ENCODE measurements at places on chromosomes 7 and 10.

DNA sequence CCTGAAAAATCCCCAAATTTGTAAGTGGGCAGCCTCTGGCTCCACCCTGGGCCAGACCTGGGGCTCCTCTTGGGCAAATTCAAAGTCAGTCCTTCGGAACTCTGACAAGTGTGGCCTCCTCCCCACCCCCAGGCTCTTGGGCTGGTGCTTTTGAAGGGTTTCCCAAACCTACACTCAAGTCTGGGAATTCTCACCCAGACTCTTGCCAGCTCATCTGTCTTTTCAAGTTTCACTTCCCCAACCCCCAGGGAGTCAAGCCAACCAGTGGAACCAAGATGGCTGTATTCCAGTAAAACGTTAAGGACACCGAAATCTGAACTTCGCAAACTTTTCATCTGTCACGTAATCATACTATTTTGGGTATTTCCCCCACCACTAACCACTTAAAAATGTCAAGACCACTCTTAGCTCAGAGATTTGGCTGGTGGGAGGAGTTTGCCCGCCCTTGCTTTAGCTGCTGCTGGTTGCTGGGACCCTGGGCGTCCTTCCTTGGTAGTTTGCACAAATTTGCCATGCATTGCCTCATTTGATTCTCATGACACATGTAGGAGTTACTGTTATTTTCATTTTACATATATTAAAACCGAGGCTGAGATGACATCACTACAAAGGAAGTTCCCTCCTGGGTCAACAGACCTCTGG is 1.7 kb upstream of the MYO1G start:
- H3K36me3 ChIP-seq, result peaks cover 12% of the 10 kb centered on the region
- H3K4me3 ChIP-seq, result peak overlapping the region; percentile 83

- no peak overlapping the region for H3K27ac ChIP-seq
- DNase-seq, result no peak
- peaks cover 7% of the 10 kb centered on the region for H3K27me3 ChIP-seq
- H3K36me3 ChIP-seq, result no peaks in the 10 kb centered on the region
- H3K4me1 ChIP-seq, result peaks cover 2% of the 10 kb centered on the region
These were observed 331.4 kb upstream of the MGMT start for GRCh38 chr10:129135624-129136023.

- peaks cover 23% of the 10 kb centered on the region for H3K36me3 ChIP-seq
- no peak for DNase-seq
- no peak overlapping the region for H3K4me3 ChIP-seq
- H3K4me1 ChIP-seq, result no peaks in the 10 kb centered on the region
- no peak overlapping the region for H3K27ac ChIP-seq
These were observed 130.4 kb downstream of the HIBADH start for GRCh38 chr7:27532314-27532713.

DNA sequence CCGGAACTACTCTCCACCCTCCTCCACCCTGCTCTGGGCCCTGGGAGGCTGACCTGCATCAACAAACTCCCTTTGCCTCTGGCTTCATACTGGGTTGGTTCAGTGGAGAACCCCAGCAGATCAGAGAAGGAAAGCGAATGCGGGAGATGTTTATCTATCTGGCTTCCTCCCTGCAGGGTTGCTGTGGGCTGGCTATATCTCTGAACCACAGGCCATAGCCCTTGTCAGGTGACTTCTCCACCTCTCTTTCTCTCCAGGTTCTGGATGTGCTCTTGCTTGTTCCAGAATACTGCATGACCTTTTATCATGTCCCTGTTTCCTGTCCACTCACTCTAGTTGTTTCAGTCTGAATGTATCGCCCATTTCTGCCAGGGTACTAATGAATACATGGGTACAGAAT is 51.7 kb upstream of the IFRD1 start:
- no peak overlapping the region for H3K4me3 ChIP-seq
- no peaks in the 10 kb centered on the region for H3K4me1 ChIP-seq
- H3K36me3 ChIP-seq, result no peaks in the 10 kb centered on the region
- DNase-seq, result no peak
- H3K27ac ChIP-seq, result no peak overlapping the region

DNA sequence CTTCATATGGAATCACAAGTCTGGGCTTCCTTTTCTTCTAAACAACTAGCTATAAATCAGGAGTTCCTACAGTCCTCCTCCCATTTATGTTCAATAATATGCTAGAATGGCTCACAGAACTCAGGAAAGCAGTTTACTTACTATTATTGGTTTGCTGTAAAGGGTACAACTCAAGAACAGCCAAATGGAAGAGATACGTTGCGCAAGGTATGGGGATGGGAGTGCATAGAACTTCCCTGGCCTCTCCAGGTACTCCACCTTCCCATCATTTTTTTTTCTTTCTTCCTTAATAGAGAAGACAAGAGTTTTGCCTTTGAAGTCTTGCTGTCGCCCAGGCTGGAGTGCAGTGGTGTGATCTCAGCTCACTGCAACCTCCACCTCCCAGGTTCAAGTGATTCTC is 27.1 kb upstream of the SEMA4G start:
- no peak overlapping the region for H3K4me3 ChIP-seq
- no peak overlapping the region for H3K27ac ChIP-seq
- no peak for DNase-seq

- peaks cover 71% of the 10 kb centered on the region for H3K27me3 ChIP-seq
- no peaks in the 10 kb centered on the region for H3K36me3 ChIP-seq
- DNase-seq, result no peak
These were observed 2.4 kb upstream of the EBF3 start for GRCh38 chr10:129966370-129966888.

- H3K27me3 ChIP-seq, result peaks cover 3% of the 10 kb centered on the region
- peak; percentile 43 for DNase-seq
- no peaks in the 10 kb centered on the region for H3K36me3 ChIP-seq
- H3K27ac ChIP-seq, result no peak overlapping the region
- H3K4me3 ChIP-seq, result no peak overlapping the region
These were observed 3.0 kb upstream of the CALHM3 start for GRCh38 chr10:103481974-103482531.

GRCh38 chr7:92680442-92680841 is 90.3 kb upstream of the FAM133B start:
- no peak overlapping the region for H3K27ac ChIP-seq
- no peaks in the 10 kb centered on the region for H3K27me3 ChIP-seq
- no peak for DNase-seq
- H3K36me3 ChIP-seq, result no peaks in the 10 kb centered on the region

DNA sequence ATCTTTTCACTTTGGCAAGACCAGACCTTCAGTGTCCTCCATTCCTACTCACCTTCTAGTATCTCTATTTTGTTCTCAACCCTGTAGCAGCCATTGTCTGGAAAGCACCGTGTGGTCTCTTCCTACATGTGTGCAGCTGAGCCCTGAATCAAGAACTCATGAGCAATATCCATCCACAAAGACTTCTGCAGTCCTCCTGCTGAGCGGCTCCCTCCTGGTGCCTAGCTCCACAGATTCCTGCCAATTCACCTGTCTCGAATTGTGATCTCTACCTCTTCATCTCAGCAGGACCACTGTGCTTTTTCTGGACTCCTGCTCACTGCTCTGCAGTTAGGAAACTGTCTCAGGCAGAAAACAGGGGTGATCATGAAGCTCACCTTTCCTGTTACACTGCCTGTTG is 118.8 kb downstream of the RELN start:
- no peaks in the 10 kb centered on the region for H3K27me3 ChIP-seq
- no peak overlapping the region for H3K4me3 ChIP-seq
- no peak overlapping the region for H3K27ac ChIP-seq

GRCh38 chr7:55043691-55044370 is 25.0 kb downstream of the EGFR start:
- no peak overlapping the region for H3K4me3 ChIP-seq
- DNase-seq, result no peak
- H3K4me1 ChIP-seq, result no peaks in the 10 kb centered on the region
- no peaks in the 10 kb centered on the region for H3K27me3 ChIP-seq
- H3K27ac ChIP-seq, result no peak overlapping the region
- H3K36me3 ChIP-seq, result no peaks in the 10 kb centered on the region

DNA sequence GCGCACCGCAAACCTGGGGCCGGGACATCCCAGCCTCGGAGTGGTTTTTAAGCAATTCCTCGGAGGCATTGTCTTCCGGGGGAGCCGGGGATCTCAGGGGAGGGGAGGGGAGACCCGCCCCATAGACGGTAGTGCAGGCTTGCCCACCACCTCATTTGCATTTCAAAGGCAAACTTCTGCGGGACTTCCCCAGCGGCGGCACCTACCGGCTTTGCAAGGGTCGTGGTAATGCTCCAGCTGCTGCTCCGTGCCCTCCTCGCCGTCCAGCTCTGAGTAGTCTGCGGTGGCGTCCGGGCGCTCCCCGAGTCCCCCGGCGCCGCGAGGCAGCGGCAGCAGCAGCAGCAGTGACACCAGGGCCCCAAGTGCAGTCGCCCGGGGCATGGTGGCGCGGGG is 425 bp downstream of the TLL2 start:
- no peaks in the 10 kb centered on the region for H3K36me3 ChIP-seq
- H3K4me3 ChIP-seq, result peak overlapping the region; percentile 89
- DNase-seq, result peak; percentile 55
- peak overlapping the region; percentile 21 for H3K27ac ChIP-seq
- H3K27me3 ChIP-seq, result peaks cover 20% of the 10 kb centered on the region
- H3K4me1 ChIP-seq, result peaks cover 20% of the 10 kb centered on the region

DNA sequence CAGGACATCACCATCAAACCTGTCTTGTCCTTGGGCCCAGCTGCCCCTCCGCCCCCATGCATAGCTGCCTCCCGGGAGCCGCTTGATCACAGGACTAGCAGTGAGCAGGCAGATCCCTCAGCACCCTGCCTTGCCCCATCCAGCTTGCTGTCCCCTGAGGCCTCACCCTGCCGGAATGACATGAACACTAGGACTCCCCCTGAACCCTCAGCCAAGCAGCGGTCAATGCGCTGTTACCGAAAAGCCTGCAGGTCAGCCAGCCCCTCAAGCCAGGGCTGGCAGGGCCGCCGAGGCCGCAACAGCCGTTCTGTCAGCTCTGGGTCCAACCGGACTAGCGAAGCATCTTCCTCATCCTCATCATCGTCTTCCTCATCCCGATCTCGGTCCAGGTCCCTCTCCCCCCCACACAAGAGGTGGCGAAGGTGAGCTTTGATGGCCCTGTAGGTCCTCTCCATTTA is 5.2 kb upstream of the NOLC1 start:
- H3K4me1 ChIP-seq, result peaks cover 24% of the 10 kb centered on the region
- peaks cover 9% of the 10 kb centered on the region for H3K36me3 ChIP-seq
- no peak overlapping the region for H3K27ac ChIP-seq
- H3K4me3 ChIP-seq, result no peak overlapping the region
- no peaks in the 10 kb centered on the region for H3K27me3 ChIP-seq

DNA sequence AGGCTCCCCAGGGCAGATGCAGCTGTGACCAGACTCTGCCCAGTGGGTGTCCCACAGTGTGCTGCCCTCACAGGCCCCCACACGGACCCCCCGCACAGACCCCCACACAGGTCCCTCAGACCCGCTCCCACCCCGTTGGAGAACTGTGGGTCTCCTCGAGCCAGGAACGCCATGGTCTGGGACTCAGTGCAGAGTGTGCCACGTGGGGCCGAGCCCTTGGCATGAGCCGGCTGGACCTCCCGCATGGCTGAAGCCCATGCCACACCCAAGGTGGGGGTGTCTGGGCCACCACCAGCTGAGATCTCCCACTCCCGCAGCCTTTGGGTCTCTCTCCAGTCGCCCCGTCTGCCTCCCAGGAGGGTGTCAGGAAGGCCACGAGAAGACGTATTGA is 34.3 kb downstream of the JAKMIP3 start:
- peaks cover 11% of the 10 kb centered on the region for H3K27me3 ChIP-seq
- no peaks in the 10 kb centered on the region for H3K36me3 ChIP-seq
- no peak overlapping the region for H3K4me3 ChIP-seq
- H3K4me1 ChIP-seq, result no peaks in the 10 kb centered on the region
- H3K27ac ChIP-seq, result no peak overlapping the region

DNA sequence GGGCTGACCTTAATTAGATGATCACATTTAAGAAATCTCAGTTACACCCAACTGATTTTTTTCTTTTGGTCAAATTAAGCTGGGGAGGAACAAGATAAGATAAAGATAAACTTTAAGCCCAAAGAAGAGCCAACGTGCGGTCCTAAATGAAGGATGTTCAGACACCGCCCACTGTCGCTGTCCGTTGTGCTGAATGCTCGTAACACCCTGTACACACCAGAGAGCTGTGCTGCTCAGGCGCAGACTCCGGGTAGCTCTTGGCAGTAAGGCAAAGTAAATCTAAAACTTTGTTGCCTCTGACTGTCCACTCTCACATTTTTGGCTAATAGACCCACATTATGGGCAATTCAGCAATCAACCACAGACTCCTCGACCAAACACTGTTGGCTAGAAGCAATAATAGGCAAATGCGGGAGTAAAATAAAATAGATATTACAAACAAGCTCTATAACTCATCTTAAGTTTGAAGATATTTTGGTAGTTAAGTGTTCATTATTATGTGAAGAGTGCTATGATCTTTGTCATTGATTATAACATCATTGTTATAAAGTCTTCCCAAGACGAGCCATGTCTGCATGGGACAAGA is 57.1 kb downstream of the PLPP4 start:
- no peak overlapping the region for H3K4me3 ChIP-seq
- DNase-seq, result no peak
- H3K27me3 ChIP-seq, result no peaks in the 10 kb centered on the region
- no peaks in the 10 kb centered on the region for H3K36me3 ChIP-seq
- no peak overlapping the region for H3K27ac ChIP-seq
- no peaks in the 10 kb centered on the region for H3K4me1 ChIP-seq

- peaks cover 8% of the 10 kb centered on the region for H3K27me3 ChIP-seq
- no peak overlapping the region for H3K27ac ChIP-seq
- peaks cover 9% of the 10 kb centered on the region for H3K4me1 ChIP-seq
- DNase-seq, result no peak
These were observed 9.2 kb downstream of the CLRN3 start for GRCh38 chr10:127883516-127883915.

GRCh38 chr7:36863901-36864701 is 139.8 kb upstream of the AOAH start:
- peaks cover 7% of the 10 kb centered on the region for H3K4me1 ChIP-seq
- DNase-seq, result no peak
- H3K4me3 ChIP-seq, result no peak overlapping the region
- no peaks in the 10 kb centered on the region for H3K27me3 ChIP-seq
- no peak overlapping the region for H3K27ac ChIP-seq

DNA sequence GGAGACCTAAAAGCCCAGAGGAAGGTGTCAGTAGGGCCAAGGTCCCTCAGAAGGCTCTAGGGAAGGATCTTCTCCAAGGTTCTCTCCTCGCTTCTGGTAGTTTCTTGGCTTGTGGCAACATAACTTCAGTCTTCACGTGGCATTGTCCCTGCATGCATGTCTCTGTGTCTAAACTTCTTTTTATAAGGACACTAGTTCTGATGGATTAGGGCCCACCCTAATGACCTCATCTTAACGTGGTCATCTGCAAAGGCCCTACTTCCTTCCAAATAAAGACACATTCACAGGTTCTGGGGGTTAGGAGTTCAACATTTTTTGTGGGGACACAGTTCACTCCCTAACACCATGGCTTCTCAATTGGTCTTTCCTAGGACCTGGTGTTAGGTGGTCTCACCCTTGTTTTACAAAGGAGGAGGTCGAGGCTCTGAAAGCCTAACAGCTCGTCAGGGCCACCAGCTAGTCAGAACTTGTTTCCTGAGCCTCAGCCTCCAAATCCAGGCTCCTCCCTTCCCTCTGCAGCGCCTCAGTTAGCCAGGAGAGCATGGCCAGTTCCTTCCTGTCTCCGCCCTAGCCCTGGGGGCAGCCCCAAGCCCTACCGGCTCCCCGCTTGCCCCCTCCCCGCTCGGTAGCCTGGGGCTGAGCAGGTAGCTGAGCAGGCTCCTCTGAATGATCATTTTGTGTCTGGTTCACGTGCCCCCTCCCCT is 109.7 kb upstream of the PPIF start:
- peak overlapping the region; percentile 14 for H3K27ac ChIP-seq
- H3K4me1 ChIP-seq, result peaks cover 21% of the 10 kb centered on the region
- DNase-seq, result no peak
- no peaks in the 10 kb centered on the region for H3K36me3 ChIP-seq
- H3K27me3 ChIP-seq, result no peaks in the 10 kb centered on the region

Measured in naive B cell (primary cell).